Neural progenitor cell (in vitro differentiated cells): ENCODE measurements at places on chromosomes 4 and X. TPM values are rescaled to one million over a fixed set of nuclear protein-coding genes. Genes with fewer than 3 reads are reported as not detected.

Gene SPANXN4
- total RNA-seq: not detected in 2 replicates

Gene HTR2C
- total RNA-seq: 1.4 and 1.7 TPM in 2 replicates

Gene GRIA3
- total RNA-seq: 4.6 and 7.7 TPM in 2 replicates

Gene ADGRG4
- total RNA-seq: not detected in 2 replicates

Gene CCDC120
- 1.1 and 3.1 TPM in 2 replicates for total RNA-seq

Gene TMEM129
- 14.1 and 55.4 TPM in 2 replicates for total RNA-seq

Gene SPANXD
- not detected in 2 replicates for total RNA-seq
